H9 (cell line): ENCODE measurements at places on chromosomes 5 and 9. TPM values are rescaled to one million over a fixed set of nuclear protein-coding genes. Genes with fewer than 3 reads are reported as not detected.

NUTM2G gene
- total RNA-seq: 0.48 and 0.57 TPM in 2 replicates

COL27A1 gene
- 17.5 and 17.9 TPM in 2 replicates for total RNA-seq

CCIN gene
- total RNA-seq: 0.11 TPM in 1 of 2 replicates, not detected in the other

STOM gene
- total RNA-seq: 14.5 and 15.3 TPM in 2 replicates

CDX1 gene
- 0.22 TPM in 1 of 2 replicates, not detected in the other for total RNA-seq

ANKRD20A1 gene
- total RNA-seq: 0.20 and 0.24 TPM in 2 replicates

SHISAL2B gene
- total RNA-seq: 5.0 and 5.4 TPM in 2 replicates

GRCh38 chr5:168008555-168008954 is 282.9 kb upstream of the WWC1 start:
- no peak for DNase-seq
- H3K4me1 ChIP-seq: no peaks in the 10 kb centered on the region
- no peak overlapping the region for H3K27ac ChIP-seq

GRCh38 chr9:6134661-6135180 is 80.9 kb upstream of the IL33 start:
- no peak overlapping the region for H3K4me3 ChIP-seq
- no peak overlapping the region for H3K27ac ChIP-seq
- no peaks in the 10 kb centered on the region for H3K27me3 ChIP-seq
- no peak for DNase-seq
- H3K4me1 ChIP-seq: no peaks in the 10 kb centered on the region

DNA sequence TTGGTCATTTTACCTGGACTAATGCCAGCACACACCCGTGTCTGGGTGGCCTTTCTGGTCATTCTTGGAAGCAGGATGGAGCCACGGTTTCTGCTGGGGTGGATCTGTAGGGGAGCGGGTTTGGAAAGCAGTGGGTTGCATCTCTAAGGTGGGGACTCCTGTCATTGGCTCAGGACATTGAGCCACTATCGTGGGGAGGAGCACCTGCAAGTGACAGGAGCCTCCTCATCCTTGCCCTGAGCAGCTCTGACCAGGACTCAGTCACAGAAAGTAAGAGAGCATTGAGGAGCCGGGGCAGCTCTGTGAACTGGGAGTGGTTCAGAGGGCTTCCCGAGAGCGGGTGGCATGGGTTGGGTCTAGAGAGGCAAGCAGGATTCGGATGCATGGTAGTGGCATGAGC is 3.7 kb downstream of the B4GALT7 start:
- peaks cover 2% of the 10 kb centered on the region for H3K36me3 ChIP-seq
- H3K27ac ChIP-seq: no peak overlapping the region

DNA sequence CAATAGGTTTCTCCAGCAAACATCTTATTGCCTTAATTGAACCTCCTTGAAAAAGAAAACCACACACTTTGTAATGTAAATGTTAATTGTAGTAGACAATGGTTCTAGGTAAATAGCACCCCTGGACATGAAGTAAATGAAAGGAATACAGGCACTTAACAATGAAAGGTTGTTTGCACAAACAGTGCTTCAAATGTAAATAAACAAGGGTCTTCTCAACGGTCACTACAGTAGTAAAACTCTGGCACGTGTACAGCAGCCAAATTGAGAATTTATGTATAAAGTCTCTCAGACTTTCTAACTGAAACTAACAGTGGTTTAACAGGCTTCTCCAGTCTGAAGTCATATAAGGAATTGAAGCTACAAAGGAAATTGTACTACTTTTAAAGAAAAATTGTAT is 218.3 kb downstream of the MEF2C start:
- no peak for DNase-seq
- H3K36me3 ChIP-seq: no peaks in the 10 kb centered on the region
- 0 out of 3 replicates have a peak overlapping the region, but pooled peaks have one; percentile 11 for H3K4me3 ChIP-seq
- H3K4me1 ChIP-seq: 0 out of 2 replicates have a peak, but pooled peaks cover 5% of the 10 kb centered on the region

DNA sequence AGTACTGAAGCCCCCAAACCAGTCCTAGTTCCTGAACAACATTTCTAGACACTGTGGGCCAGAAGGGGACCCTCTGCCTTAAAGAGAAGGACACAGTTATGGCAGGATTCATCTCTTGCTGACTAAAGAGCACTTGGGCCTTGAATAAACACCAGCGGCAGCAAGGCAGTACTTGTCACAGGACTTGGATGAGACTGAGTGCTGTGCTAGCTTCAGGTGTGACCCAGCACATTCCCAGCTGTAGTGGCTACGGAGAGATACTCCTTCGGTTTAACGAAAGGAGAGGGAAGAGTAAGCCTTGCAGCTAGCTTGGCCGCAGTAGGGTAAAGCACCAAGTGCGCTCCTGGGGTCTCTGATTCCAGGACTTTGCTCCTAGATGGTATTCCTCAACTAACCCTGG is 10.9 kb upstream of the STX17 start:
- peaks cover 5% of the 10 kb centered on the region; the same call in 1 of the 2 replicates for H3K4me1 ChIP-seq
- no peak for DNase-seq

GRCh38 chr5:9240431-9240830 is 305.4 kb downstream of the SEMA5A start:
- no peak for DNase-seq
- no peaks in the 10 kb centered on the region for H3K4me1 ChIP-seq
- H3K27me3 ChIP-seq: no peaks in the 10 kb centered on the region
- no peak overlapping the region for H3K27ac ChIP-seq
- no peak overlapping the region for H3K4me3 ChIP-seq
- H3K36me3 ChIP-seq: no peaks in the 10 kb centered on the region

- no peaks in the 10 kb centered on the region for H3K27me3 ChIP-seq
- H3K36me3 ChIP-seq: no peaks in the 10 kb centered on the region
- no peak overlapping the region for H3K27ac ChIP-seq
- peak; percentile 36 for DNase-seq
These were observed 265.3 kb upstream of the GAS1 start for GRCh38 chr9:87212605-87213021.

DNA sequence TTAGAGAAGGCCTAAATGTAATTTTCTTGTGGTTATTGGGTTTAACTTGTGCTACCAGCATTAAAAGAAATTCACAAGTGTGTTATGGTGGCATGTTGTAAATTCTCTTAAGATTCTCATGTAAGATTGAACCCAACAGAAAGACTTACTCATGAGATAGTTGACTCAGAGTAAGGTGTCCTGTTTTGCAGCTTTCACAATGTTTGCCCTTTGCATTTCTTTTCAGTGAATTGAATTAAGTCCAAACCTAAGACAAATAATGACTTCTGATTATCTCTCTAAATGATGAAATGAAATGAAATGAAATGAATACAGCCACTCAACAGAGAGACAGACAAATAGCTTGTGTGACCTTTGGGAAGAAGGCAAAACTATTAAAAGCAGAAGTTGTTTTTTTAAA is 1696.9 kb upstream of the WWC1 start:
- no peaks in the 10 kb centered on the region for H3K27me3 ChIP-seq
- DNase-seq: no peak
- H3K36me3 ChIP-seq: no peaks in the 10 kb centered on the region
- H3K4me1 ChIP-seq: no peaks in the 10 kb centered on the region; the same call in 1 of the 2 replicates
- no peak overlapping the region for H3K4me3 ChIP-seq
- H3K27ac ChIP-seq: no peak overlapping the region

- H3K36me3 ChIP-seq: no peaks in the 10 kb centered on the region
- H3K27ac ChIP-seq: no peak overlapping the region
- H3K4me1 ChIP-seq: no peaks in the 10 kb centered on the region
- no peak overlapping the region for H3K4me3 ChIP-seq
- no peaks in the 10 kb centered on the region for H3K27me3 ChIP-seq
These were observed 529.8 kb downstream of the DMRTA1 start for GRCh38 chr9:22976454-22976853.

DNA sequence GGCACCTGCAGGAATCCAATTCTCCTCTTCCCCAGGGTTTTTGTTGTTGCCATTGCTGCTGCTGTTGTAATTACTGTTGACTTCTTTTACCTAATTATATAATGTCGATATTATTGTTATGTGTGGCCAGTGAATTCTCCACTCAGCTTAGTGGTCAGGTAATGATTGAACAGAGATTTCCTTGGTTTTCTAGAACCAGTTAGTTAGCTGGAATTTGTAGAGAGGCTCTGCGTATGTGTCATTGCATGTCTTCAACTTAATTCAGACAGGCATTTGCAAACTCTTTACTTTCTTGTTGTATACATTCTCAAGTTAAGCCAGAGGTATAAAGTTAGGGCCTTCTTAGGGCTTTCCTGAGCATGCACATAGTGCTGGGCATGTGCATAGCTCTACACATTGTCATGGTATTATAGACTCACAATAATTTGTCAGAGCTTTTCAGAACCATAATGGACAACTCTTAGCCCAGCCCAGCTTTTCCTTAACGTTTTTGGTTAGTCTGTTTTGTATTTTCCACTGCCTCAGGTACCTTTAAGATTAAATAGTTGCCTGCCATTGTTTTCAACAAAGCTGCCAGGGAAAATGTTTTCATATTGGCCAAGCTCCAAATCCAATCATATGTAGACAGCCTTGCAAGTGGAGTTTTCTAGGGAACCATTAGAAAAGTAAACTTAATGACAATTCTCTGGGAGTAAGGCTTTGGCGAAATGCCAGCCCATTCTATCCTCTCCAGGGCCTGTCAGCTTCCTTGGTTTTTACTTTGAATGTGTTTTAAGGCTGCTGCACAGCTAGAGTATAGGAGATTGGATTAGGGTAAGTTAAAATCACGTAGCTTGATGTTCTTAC is 68.1 kb downstream of the UBE2R2 start:
- DNase-seq: no peak
- H3K27ac ChIP-seq: no peak overlapping the region
- H3K27me3 ChIP-seq: no peaks in the 10 kb centered on the region
- H3K4me3 ChIP-seq: no peak overlapping the region

DNA sequence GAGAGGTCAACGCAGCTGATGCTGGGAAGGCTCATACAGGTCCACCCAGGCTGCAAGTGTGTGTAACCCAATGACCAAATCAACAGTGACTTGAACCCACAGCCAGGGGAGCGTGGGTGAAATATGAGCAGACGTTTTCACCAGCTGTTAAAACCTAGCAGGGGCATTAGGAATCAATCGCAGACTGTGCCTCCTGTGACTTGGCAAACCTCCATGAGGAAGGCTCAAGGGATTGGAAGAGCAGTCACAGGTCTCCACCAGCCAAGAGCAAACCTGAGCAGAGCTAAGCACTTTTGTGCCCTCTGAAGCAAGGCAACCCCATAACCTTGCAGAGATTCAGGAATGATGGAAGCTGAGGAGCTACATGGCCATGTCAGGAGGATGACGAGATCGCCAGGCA is 25.5 kb downstream of the INSYN2B start:
- H3K27ac ChIP-seq: no peak overlapping the region
- H3K27me3 ChIP-seq: no peaks in the 10 kb centered on the region
- H3K4me1 ChIP-seq: peaks cover 2% of the 10 kb centered on the region; the same call in 1 of the 2 replicates

DNA sequence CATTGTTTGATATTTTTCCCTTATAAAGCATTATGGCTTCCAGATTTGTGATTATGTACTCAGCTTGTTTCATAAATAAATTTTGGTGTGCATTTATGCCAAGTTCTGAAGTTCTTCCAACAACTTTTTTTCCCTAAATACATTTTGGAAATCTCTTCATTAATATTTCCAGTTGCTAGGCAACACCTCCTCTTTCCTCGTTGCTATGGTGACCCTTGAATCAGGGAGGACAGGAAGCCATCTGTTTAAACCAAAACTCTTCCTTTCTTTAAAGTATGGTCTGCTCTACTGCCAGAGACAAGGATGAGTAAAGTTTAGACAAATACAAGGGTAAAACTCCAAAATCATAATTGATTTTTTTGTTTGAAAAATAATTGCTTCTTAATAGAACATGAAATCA is 779.3 kb downstream of the CDH9 start:
- H3K4me3 ChIP-seq: no peak overlapping the region
- no peaks in the 10 kb centered on the region for H3K27me3 ChIP-seq
- peaks cover 2% of the 10 kb centered on the region for H3K36me3 ChIP-seq

DNA sequence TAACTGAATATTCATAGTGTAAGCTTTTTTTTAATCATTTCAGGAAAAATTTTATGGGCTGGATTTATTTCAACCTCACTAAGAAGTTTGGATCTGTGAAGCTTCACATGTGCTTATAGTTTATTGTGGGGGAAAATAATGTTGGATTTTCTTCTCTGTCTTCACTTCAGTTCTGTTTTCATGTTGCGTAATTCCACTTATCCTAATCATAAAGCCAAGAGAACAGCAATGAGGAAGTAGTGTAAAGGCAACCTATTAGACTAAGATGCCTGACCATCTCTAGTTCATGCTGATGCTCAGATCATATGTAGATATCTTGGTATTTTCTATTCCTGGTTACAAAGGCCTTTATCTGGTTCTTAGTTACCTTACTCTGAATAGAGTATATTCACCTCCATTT is 50.0 kb downstream of the CD180 start:
- H3K4me1 ChIP-seq: no peaks in the 10 kb centered on the region
- no peak overlapping the region for H3K27ac ChIP-seq
- H3K36me3 ChIP-seq: peaks cover 4% of the 10 kb centered on the region; the same call in 1 of the 2 replicates
- H3K27me3 ChIP-seq: no peaks in the 10 kb centered on the region

DNA sequence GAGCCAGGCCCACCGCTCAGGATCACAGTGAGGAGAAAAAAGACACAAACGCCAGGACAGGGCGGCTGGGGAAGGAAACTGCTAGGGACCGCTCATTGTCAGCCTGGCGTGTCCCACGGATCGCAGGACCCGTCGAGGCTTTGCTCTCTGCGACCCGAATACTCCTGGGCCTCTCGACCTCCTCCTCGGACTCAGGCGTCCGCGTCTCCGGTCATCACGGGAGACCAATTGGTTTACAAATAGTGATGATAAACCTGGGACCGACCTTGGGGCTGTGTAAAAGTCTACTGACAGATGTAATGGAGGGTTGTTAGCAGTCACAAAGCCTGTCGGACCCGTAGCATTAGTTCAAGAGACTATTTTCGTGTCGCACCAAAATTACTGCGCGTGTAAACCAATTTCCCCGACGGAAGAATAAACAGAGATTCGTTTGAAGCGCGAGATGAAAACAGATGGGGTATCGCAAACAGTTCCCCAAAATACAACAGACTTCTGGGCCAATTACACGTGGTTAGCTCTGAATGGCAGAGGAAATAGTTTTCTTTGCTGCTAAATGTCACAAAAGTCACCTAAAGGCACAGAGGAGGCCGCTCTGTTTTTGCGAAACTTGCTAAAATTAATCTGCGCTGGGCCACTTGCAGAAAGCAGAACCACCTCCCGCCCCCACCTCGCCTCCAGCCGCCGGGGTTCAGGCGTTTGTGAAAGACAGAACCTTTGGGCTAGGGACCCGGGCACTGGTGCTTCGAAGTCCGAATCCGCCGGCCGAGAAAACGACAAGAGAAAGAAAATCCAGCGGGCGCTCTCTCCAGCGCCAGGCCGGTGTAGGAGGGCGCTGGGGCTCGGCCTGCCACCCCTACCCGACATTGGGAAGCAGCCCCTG is 67.6 kb downstream of the FOXD1 start:
- H3K4me3 ChIP-seq: no peak overlapping the region
- DNase-seq: peak; percentile 38
- no peaks in the 10 kb centered on the region for H3K27me3 ChIP-seq
- H3K4me1 ChIP-seq: no peaks in the 10 kb centered on the region

DNA sequence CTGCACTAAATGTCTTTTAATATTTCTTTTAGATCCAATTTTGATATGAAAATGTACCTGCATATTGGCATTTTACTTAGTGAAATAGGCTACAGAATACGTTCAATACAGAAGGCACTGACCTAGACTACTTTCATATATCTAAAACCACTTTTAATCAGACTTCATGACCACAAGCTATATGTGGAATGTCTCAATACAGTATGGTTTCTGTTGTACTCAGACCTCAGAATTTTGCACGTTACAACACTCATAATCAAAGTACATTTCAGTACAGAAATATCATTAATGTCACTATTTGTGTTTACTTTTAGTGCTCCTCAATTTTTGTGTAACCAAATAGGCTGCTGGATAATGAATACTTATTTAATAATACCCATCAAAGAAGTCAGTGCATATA is 74.8 kb downstream of the MEF2C start:
- H3K4me3 ChIP-seq: no peak overlapping the region
- DNase-seq: no peak
- H3K4me1 ChIP-seq: no peaks in the 10 kb centered on the region
